Cortex of kidney (tissue), 1 donor: ENCODE measurements at places on chromosomes 2 and 18.

GRCh38 chr18:41985914-41986313 lies 30.9 kb downstream of the PIK3C3 start:
- no peak for DNase-seq

GRCh38 chr2:113081488-113082210 lies 13.9 kb downstream of the IL1F10 start:
- no peak for DNase-seq

- no peak for DNase-seq
Observed at GRCh38 chr18:32851936-32852335, 79.1 kb upstream of the KLHL14 start.

GRCh38 chr2:147327613-147328012 lies 517.2 kb upstream of the ACVR2A start:
- no peak for DNase-seq

DNA sequence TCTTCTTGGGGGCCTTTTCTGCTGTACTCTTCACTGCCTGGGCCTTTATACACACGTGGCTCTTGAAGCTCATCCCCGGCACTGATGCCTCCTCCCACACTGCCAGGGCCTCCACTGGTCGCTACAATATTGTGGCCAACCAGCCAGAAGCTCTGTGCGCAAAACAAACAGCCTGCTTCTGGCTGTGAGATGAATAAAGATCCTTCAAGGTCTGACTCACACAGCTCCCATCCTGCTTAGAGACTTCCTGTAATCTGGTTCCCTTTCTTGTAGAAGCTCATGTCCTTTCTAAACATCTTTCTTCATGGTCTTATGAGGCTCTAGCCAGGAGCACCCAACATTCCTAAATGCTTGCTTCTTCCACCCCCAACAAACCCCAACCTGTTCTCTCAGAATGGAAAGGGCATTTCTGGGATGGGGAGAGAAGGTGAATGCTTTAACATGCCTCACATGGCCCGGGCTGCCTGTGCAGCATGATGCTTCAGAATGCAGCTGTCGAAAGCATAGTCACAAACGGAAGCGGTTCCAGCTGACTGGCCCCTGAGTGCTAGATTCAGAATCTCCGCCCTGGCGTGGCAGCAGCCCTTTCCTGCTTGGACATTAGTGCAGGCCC lies 24.6 kb downstream of the NRP2 start:
- DNase-seq: no peak

DNA sequence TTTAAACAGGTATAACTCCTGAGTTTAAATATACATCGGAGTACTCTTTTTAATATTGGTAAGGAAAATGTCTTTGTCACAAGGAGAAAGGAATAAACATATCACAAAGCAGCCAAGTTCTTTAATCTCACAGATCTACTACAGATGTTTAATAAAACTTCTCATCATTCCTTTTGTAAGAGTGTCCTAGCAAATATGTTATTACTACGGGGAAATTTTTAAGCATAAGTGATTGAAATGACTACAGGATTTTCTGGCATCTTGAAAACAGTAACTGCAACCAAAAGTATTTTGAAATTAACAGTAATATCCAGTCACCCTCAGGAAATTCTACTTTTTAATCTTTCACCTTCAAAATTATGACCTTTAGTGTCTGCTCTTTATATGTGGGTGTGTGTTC lies 403.1 kb downstream of the IRS1 start:
- DNase-seq: no peak

GRCh38 chr2:150480971-150481830 lies 6.3 kb downstream of the RND3 start:
- no peak for DNase-seq

DNA sequence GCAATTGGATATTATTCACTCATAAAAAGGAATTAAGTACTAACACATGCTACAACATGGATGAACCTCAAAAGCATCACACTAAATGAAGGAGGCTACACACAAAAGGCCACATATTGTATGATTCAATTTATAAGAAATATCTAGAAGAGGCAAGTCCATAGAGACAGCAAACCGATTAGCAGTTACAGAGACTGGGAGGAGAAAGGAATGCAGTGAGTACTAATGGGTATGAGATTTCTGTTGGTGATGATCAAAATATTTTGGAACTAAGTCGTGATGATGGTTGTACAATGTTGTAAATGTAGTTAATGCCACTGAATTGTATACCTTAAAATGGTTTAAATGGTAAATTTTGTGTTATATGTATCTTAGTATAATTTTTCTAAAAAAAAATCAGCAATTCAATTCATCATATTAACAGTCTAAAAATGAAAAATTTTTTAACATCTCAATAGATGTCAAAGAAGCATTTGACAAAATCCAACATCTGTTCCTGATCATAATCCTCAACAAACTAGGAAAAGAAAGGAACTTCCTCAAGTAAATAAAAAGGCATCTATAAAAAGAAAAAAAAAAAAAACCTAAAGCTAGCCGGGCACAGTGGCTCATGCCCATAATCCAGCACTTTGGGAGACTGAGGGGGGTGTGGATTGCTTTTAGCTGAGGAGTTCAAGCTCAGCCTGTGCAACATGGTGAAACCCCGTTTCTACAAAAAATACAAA lies 98.1 kb downstream of the TGIF1 start:
- no peak for DNase-seq

- no peak for DNase-seq
Observed at GRCh38 chr2:21715887-21716286, 592.1 kb downstream of the TDRD15 start.

GRCh38 chr18:47321815-47322214 lies 70.4 kb upstream of the SKOR2 start:
- no peak for DNase-seq

DNA sequence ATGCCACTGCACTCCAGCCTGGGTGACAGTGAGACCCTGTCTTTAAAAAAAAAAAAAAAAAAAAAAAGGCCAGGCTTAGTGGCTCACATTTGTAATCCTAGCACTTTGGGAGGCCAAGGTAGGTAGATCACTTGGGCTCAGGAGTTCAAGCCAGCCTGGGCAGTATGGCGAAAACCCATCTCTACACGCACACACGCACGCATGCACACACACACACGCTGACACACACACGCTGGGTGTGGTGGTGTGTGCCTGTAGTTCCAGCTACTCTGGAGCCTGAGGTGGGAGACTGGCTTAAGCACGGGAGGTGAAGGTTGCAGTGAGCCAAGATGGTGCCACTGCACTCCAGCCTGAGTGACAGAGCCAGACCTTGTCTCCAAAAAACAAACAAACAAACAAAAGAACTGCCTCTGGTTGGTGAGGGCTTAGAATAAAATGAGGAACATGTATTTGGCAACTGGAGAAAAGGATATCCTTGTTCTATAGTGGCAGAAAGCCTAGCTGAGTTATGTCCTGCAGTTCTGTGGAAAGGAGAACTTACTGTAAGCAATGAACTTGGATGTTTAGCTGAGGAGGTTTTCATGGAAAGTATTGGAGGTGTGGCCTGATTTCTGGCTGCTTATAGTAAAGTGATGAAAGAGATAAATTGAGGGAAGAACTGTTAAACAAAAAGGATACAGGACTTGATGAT lies 34.0 kb downstream of the HAT1 start:
- no peak for DNase-seq
